Suppressor macrophage treated with lipopolysaccharide for 4 hours (primary cell): ENCODE measurements at places on chromosomes 7 and 10.
A peak's percentile ranks its signal among the peaks of the same experiment; 100 is the strongest.

GRCh38 chr10:95761939-95762492, 6.1 kb downstream of the ENTPD1 start:
- no peak for DNase-seq

DNA sequence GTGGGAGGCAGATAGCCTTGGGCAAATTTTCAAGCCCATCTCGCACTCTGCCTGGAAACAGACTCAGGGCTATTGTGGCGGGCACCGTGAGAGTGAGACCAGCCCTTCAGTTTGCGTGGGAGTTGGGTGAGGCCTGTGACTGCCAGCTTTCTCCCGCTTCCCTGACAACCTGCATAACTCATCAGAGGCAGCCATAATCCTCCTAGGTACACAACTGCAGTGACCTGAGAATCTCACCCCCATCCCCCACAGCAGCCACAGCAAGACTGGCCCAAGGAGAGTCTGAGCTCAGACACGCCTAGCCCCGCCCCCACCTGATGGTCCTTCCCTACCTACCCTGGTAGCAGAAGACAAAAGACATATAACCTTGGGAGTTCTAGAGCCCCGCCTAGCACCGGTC, 275.4 kb downstream of the GRID1 start:
- DNase-seq: no peak

GRCh38 chr10:131786756-131787605, 113.8 kb upstream of the PPP2R2D start:
- peak; percentile 47 for DNase-seq

GRCh38 chr10:131387018-131387529, 75.6 kb upstream of the TCERG1L start:
- DNase-seq: no peak

DNA sequence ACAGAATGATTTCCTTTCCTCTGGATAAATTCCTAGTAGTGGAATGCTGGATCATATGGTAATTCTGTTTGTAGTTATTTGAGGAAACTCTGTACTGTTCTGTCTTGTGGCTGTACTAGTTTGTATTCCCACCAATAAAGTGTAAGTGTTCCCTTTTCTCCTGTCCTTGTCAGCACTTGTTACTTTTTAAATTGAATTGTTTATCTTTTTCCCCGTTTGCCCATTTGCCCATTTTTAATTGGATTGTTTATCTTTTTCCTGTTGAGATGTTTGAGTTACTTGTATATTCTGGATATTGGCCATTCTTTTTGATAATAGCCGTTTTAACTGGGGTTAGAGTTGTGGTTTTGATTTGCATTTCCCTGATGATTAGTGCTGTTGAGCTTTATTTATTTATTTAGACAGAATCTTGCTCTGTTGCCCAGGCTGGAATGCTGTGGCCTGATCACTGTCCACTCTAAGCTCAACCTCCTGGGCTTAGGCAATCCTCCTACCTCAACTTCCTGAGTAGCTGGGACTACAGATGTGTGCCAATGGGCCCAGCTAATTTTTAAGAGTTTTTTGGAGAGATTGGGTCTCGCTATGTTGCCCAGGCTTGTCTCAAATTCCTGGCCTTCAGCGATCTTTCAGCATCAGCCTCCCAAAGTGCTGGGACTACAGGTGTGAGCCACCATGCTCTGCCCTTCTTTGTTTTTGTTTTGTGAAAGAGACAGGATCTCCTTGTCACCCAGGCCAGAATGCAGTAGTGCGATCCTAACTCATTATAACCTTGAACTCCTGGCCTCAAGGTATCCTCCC, 23.0 kb downstream of the BMPR1A start:
- DNase-seq: no peak
